HS-27A (cell line): ENCODE measurements at places on chromosomes 6 and 20.

DNA sequence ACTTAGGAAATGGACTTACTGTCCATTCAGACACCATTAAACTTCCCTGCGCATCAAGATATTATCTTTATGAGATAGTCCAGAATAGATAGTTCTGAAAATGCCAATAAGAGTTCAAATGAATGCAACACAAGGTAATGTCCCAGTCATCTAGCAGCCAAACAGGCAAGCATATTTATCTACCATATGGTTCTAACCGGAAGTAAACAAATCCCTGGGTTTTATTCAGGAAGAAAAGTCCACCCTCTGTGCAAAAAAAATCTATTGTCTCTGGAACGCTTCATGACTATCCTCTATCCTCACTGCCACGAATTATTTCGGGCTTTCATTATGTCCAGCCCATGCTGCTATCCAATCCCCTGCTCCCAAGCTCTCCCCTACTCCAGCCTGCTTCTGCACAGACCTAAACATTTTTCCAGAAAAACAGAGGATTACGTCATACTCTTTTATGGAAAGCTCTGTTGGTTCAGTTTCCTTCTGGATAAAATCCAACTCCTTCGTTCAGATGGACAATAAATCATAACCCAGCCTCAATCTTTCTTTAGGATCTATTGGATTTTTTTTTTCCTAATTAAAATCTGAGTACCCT is 11.4 kb downstream of the PPIL6 start:
- DNase-seq = no peak

DNA sequence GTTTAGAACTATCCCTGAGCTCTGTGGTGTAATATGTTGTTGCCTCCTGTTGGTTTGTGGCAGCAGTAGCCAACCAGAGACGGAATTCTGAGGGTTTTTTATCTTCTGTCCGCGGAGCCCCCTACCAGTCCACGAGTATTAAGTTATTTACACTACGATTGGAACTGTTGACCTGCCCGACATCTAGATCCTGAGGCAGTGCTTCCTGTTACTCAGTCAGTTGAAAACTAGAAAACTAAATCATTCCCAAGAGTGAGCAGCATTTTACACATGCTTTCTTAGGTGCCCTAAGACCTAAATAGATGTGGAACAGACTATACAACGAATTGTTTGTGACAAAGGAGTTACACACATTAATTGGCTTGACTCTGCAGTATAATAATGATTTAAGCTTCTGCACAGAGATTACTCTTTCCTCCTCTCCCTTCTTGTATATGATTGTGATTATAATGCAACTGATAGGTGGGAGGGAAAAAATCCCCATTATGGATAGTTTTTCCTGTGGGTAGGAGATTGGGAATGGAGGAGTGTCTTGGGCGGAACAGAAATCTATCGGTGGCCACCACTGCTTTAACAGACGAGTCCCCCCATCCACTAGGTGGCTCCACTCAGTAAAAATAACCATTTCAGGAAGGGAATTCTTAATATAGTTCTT is 1.7 kb downstream of the LOC128125822 start:
- no peak for DNase-seq

DNA sequence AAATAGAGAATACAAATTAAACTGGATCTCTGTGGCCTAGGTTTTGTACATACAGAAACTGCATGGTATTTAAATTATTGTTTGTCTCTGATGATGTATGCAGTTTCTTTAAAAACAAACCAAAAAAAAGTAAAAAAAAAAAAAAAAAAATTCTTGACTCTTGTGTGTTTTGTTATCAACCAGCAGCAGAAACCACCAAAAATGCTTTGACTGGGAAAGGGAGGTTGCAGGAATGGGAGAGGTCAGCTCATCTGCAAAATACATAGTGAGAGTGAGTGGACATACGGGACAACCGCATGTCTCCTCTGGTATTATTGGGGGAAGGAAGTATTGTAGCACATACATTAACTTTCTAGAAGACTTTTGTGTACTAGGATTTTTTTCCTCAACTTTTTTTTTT is 38.0 kb downstream of the TBC1D7 start:
- no peak for DNase-seq

DNA sequence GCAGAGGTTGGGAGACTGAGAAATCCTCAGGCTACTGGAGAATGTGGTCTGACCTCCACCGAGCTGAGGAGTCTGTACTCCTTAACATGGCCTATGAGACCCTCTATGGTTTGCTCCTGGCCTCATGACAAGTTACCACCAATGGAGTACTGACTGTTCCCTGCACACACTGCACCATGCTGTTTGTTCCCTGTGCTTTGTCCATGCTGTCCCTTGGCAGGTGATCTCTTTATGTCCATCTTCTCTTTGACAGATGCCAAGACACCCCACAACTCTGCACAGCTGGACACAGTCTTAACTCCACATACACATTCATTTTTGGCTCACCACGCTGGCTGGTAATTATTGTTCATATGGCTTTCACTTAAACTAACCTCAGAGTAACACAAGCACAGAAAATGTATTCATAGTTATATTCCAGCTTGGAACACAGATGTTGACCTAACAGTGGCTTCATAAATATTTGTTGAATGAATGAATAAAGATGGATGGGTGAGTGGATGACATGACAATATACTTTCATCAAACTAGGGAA is 258.0 kb downstream of the ATXN1 start:
- no peak for DNase-seq

DNA sequence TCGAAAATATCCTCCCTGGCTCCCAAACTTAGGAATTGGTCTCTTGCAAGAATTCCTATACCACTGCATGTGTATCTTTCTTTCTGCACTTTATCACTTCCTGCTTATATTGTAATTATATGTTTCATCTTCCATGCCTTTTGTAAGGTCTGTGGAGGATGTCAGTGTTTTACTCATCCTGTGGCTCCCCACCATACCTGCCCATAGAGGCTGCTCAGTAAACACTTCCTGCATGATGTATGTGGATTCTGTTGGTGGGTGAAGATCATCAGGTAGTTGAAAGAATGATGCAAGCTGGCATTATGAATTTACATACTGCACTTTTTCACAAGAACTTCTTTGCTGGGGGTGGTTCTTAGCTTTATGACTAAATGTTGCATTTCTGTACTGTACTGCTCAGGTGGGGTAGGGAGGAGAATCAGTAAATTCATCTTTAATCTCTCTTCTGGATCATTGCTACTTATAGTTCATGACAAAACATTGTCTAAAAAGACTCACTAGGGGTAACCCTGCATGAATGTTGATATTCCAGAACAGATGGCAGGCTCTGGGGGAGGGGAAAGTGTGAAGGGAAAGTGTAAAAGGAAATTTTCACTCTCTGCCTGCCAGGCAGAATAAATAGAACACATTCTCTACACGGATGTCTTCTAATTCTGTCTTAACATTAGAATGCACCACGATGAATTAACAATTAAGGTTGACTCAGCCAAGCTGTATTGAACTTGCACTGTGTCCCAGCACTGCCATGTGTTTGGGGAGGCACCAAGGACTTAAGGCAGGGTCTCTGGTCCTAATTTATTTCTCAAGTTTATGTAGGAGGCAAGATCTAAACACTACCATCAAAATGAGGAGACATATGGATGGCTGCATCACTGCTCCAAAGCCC is 36.0 kb upstream of the KLHL31 start:
- no peak for DNase-seq

GRCh38 chr6:28212510-28213212 is 12.4 kb upstream of the ZSCAN9 start:
- peak; percentile 88 for DNase-seq

- no peak for DNase-seq
These were observed 47.6 kb downstream of the CPXM1 start for GRCh38 chr20:2752567-2753460.

DNA sequence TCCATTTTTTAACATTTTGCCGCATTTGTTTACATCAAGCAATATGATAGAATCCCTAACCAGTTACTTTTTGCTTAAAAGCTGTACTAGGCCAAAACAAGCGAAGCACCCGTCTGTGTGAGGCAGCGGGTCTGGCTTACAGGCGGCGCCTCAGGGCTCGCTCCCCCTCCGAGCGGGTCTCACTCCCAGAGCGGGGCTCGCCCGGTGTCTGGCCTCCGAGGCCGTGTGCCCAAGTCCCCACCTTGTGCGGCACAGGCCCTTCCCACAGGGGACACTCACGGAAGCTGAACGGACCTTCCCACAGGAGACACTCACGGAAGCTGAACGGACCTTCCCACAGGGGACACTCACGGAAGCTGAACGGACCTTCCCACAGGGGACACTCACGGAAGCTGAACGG is 23.4 kb downstream of the ZBTB46 start:
- DNase-seq = no peak

- DNase-seq = no peak
These were observed 51.9 kb upstream of the MARCKS start for GRCh38 chr6:113805173-113805790.

DNA sequence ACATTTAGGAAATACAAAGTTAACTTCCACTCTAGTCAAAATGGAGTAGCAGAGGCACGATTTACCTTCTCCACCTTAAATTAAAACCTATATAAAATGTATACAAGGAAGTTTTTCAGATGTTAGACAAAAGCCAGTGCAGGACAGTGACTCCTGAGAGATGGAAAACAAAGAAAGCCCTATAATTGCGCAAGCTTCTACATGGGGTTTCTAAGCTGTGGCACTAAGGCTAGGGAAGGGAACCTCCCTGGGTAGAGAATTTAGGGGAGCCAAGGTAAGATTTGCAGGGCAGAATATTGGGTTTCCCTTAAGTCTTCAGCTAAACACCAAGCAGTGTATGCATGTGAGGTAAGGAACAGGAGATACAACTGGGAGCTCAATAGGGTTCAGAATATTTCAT is 18.5 kb upstream of the ZC3H12D start:
- DNase-seq = no peak

DNA sequence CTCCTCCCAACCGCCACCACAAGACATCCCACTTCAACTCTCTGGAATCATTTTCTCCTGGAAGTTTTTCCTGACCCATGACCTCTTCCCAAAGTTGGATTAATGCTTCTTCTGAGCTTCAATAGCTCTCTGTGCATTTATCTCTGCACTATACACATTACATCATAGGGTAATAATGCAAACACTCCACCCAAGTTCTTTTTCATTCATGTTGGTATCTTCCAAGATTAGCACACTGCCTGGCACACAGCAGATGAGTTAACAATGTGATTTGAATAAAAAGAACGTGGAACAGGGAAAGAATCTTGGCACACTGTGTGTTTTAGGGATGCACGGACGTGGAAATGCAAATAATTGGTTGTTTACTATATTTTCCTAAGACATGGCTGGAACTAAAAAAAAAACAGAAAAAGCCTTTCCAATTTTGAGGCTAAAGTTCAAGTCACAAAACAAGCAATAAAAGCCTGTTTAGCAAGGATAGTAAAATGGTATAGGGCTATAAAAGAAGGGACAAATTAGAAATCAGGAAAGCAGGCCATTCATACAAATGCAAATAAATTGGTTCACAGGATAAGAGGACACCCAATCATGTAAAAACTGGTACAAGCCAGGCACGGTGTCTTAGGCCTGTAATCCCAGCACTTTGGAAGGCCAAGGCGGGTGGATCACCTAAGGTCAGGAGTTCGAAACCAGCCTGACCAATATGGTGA is 1.6 kb upstream of the FAM135A start:
- DNase-seq = no peak

DNA sequence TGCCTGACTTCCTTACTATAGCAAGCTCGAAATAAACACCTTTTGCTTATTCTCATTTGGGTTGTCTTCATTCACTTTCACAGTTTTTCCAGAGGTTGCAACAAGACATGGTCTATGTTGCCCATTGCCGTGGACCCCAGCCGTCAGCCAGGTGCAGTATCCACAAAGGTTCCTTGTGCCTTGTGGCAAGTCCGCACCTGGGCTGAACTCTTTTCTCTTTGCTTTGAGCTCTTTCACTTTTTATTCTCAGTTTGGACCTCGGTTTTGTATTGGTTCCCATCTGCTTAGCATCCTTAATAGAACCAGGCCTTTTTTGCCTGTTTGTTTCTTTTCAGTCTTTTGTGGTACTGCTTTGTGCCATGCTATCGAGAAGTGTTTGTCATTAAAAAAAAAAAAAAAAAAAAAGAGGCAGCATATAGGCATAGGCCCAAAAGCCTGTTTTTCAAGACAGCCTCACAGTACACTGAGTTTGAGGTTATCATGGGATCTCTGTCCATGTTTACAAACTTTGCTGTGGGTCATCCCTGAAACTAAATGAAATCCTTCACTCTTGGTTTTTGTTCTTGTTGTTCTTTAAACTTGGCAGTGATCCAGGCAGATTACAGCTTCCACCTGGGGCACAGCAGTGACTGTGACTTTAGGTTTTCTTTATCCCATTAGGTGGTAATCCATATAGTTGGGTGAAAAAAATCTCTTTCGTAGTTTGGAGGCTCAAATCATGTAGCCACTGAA is 33.3 kb downstream of the GSTA3 start:
- DNase-seq = no peak

GRCh38 chr6:11358904-11359830 is 126.7 kb upstream of the NEDD9 start:
- DNase-seq = no peak

DNA sequence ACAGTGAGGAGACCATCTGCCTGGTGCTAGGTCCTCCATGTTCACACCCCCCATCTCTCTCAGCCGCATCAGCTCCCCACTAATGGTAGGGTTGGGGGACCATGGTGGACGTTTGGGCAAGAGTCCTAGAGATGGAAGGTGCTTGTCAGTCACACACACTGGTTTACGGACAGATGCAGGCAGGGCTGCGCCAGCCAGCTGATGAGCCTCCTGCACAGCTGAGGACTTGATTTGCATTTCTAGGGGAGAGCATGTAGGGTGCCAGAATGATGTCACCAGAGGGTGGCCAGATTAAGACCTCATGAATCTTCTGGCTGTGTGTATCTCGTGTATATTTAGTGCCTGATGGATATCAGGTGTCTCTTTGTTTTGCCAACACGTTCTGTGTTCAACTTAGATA is 28.6 kb downstream of the CST8 start:
- DNase-seq = no peak

DNA sequence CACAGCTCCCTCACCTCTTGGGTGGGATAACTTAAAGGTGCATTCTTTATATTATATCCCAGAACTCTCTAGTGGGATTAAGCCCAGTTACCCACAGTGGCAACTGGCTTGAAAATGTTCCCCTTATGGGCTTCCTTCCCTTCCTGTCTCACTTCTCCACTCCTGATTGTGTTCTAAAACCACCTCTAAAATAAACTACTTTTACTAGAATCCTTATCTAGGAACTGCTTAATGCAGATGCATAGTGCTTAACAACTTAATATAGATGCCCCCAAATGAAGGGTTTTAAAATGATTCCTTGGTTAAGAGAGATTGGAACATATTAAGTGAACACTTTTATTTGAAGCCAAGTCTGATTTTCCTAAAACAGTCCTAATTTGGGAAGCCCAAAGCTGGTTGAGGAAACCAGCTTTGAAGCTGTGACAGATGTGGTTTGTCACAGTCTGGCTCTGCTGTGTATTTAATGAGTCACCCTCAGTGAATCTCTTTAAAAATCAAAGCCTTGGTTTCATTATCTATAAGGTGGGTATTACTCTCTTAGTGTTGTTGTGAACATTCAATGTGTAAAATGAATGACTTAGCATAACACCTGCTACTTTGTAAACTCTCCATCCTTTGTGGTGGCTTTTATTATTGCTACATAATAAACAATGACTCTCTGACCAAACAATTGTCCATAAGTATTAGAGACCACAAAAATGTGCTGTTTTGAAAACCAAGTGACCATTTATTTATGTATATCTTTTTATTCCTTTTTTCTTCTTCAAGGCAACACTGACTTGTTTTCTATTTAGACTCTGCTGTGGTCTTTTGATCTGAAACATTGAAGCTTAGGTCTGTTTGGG is 24.4 kb downstream of the PLCB1 start:
- DNase-seq = no peak
